Ureter (tissue), 1 donor: ENCODE measurements at places on chromosomes 2 and 18. TPM values are rescaled to one million over a fixed set of nuclear protein-coding genes. Genes with fewer than 3 reads are reported as not detected.

- DNase-seq, result no peak
Measured at GRCh38 chr2:53509831-53510388, 257.7 kb upstream of the CHAC2 start.

- DNase-seq, result no peak
Measured at GRCh38 chr2:37721201-37721560, 49.7 kb upstream of the CDC42EP3 start.

Gene DDX1
- total RNA-seq, result 98.2 TPM

GRCh38 chr18:13548966-13549879, 177.1 kb downstream of the FAM210A start:
- no peak for DNase-seq

- DNase-seq, result no peak
Measured at GRCh38 chr2:75560768-75561565, at the start of gene EVA1A. Gene EVA1A (minus strand): TSS chr2:75560939. CDS start chr2:75518140, 42,799 bp downstream.

DNA sequence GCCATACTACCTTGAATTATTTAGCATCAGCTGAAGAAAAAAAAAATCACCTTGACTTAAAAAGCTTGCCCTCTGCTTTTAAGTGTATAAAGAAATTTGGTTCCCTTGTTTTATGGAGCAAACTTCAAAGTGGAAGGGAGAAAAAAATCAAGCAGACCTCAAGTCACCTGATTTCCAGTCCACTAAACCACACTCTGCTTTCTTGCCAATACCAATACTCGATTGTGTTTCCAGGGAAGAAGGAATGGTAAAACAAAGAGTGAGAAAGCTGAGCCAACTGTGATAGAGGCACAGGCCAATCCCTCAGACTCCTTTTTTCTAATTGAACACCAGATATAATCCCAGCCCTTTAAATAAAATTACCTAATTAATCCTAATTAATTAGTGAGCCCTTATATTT, 587.3 kb downstream of the ARHGAP15 start:
- no peak for DNase-seq

DNA sequence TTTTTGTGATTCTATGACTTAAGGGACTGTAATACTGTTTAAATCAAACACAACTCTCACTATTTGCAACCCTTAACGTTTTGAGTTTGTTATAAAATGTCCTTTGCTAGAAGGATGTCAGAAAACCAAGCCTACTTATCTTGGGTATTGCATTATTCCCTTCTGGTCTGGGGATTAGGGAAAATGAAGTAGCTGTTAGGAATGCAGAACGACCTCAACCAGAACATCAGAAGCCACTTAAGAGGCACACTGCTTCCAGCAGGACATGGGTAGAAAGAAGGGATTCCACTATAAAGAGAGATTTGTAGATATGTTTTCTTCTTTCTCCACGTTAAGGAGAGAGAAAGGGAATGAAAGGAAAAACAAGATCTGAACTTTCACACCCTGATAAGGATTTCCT, 101.2 kb downstream of the SETBP1 start:
- DNase-seq, result no peak

- DNase-seq, result no peak
Measured at GRCh38 chr18:79421275-79421857, 25.6 kb downstream of the NFATC1 start.

Gene RAMP1
- 49.0 TPM for total RNA-seq

GRCh38 chr2:218152172-218152571, 14.6 kb downstream of the CXCR1 start:
- DNase-seq, result no peak
